Esophagus squamous epithelium (tissue), 5 donors: ENCODE measurements at places on chromosomes 4 and X.

DNA sequence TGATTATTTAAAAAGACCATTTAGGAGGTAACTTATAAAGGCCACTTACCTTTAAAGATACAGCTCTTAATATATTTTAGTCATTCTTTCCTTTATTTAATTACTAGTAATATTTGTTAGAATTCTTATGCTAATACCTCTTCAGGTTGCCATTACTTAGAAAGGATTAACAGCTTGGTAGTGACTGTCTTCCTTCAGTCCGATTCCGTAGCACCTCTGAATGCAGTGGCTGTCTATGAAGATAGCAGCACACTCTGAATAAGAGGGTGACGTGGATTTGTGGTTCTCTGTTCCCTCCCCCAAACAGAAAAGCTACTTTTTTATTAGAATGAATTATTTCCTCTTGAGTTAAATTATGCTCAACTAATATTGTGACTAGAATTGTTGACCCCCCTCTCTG, 92.6 kb upstream of the TENM3 start:
- no peak for DNase-seq

DNA sequence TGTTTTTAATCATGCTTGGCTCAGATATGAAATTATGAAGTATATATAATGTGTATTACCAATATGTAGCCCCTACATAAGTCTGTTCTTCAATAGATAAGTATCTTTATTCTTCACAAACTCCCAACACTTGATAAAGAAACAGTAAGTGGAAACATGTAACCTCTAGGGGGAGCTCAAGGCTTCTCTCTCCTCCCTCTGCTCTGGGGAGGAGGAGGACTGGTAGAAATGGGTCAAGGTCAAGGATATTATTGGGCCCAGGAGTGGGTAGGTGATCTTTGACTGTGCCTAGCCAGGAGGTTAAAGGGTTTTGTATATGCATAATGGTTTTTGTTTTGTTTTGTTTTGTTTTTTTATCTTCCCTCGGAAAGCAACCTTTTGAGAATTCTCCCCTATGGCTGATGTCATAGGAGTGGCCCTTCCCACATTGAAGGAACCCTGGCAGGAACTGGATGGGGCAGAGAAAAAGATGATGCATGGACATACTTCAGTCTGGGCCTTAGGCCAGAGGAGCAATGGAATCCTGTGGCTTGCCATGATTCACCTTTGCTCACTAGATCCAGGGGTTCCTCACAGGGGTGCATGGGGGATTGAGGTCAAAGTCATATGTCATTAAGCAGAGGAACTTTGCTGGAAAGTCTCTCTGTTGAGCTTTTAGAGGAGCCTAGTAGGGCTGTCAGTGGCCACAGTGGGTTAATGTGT, 460.3 kb downstream of the MID1IP1 start:
- DNase-seq = no peak

- no peak for DNase-seq
Observed at GRCh38 chr4:70734971-70735370, 13.2 kb downstream of the RUFY3 start.

GRCh38 chr4:99651016-99651769, 6.4 kb downstream of the C4orf54 start:
- no peak for DNase-seq

- no peak for DNase-seq
Observed at GRCh38 chr4:126046081-126046614, 731.4 kb downstream of the FAT4 start.
